Endodermal cell (in vitro differentiated cells): ENCODE measurements at places on chromosomes 12 and 14. TPM values are rescaled to one million over a fixed set of nuclear protein-coding genes. Genes with fewer than 3 reads are reported as not detected.

The BCL2L14 gene
- total RNA-seq = 9.9 and 10.5 TPM in 2 replicates

The GPRC5D gene
- not detected in 2 replicates for total RNA-seq

The AHSA1 gene
- 91.4 to 151 TPM (median 151 TPM) in 3 replicates for total RNA-seq

DNA sequence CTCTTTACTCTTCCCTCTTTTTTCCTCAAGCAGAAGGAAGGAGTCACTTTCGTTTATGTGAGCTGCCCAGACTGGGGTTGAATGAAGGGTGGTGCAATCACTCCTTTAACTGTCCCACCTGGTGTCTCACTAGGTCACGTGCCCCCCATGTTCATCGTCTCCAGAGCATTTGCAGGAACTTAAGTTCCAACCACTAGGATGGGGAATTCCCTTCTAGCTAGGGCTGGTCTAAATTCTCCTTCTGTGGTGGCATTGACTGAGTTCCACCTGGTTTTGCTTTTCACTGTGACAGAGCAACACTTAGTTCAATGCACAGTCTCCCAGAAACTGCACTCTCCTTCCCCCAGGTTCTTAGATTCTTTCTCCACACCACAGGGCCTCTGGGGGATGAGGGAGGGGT lies 9.5 kb downstream of the FANCM start:
- no peak for DNase-seq

- DNase-seq = no peak
Measured at GRCh38 chr12:10982244-10982643, 4.5 kb downstream of the TAS2R50 start.
